Psoas muscle (tissue), 8 donors: ENCODE measurements at places on chromosomes 16 and 17. TPM values are rescaled to one million over a fixed set of nuclear protein-coding genes. Genes with fewer than 3 reads are reported as not detected.

GRCh38 chr17:58944166-58944565 is 162.5 kb downstream of the TRIM37 start:
- no peak for DNase-seq

GRCh38 chr17:82802075-82802780 is 37.6 kb downstream of the ZNF750 start:
- DNase-seq = peak; percentile 38

The OSGIN1 gene
- total RNA-seq = 10.4 TPM

The CD7 gene
- not detected for total RNA-seq

DNA sequence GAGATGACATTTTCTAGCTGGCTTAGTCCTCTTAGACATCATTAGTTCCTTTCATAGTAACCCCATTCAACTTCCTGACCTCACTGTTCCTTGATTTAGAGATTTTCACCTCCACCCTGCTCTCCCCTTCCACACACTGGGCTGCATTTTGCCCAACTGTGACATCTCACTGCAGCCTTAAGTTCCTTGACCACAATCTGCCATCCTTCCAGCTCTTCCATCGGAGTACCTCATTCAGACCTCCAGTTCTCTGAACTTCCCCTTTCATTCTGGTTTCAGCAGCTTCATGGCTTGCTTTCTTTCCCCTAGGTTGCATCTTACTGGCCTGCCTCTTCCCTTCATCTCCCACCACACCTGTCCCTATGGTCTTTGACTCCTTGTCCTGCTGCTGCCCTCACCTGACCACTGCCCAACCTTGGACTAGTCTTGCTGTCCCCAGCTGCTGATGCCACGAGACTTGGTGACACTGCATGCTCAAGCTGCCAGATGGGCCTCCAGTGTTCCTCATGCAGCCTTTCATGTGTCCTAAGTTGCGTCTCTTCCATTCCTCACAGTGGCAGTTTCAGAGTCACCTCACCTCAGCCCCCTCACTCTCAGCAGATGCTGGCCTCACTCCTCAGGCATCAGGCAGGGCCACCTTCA is 40.8 kb downstream of the NUP88 start:
- DNase-seq = no peak
